Neural crest cell (in vitro differentiated cells): ENCODE measurements at places on chromosomes 1 and 21. TPM values are rescaled to one million over a fixed set of nuclear protein-coding genes. Genes with fewer than 3 reads are reported as not detected.

AMY1A gene
- not detected in 2 replicates for total RNA-seq

SPATA21 gene
- total RNA-seq = not detected in 2 replicates

ARTN gene
- total RNA-seq = 0.89 and 1.0 TPM in 2 replicates

IFNGR2 gene
- total RNA-seq = 38.9 and 40.5 TPM in 2 replicates

DNA sequence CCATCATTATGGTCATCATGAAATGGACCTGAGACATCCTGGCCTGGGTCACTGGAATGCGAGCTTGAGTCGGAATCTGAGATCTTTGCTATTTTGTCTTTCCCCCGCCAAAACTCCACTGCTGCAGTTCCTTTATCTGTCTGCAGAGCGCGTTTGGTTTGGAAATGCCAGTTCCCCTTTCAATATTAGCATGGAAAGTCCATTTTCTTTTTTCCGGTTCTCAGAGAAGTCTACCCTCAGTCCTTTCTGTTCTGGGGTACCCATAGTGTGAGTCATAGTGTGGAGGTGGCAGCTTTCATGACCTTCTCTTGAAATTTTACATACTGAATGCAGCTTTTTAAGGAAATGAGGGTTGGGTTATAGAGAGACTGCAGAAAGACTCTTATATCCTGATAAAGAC lies 14.6 kb downstream of the CACNA1E start:
- DNase-seq = no peak

- no peak for DNase-seq
Measured at GRCh38 chr1:26015358-26015757, 6.2 kb upstream of the EXTL1 start.

- no peak for DNase-seq
Measured at GRCh38 chr1:89538361-89538760, 13.7 kb downstream of the LRRC8B start.

DNA sequence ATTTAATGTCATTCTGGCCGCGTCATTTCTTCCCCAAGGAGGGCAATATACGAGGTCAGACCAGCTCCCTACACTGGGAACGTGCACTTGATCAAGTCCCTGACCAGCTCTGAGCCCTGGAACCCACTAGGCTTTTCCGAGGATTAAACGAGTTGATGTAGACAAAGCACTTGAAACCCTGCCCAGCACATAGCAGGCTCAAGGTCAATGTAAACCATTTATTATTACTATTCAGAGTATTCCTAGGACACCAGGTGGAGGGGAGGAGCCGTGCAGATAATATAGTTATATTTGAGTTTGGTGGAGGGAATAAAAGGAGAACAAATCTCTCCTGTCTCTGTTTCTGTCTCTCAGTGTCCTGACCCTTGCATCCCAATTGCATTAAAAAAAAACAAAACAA lies 174.1 kb upstream of the IGSF21 start:
- no peak for DNase-seq

INSRR gene
- total RNA-seq = 0.07 TPM in 1 of 2 replicates, not detected in the other

DNA sequence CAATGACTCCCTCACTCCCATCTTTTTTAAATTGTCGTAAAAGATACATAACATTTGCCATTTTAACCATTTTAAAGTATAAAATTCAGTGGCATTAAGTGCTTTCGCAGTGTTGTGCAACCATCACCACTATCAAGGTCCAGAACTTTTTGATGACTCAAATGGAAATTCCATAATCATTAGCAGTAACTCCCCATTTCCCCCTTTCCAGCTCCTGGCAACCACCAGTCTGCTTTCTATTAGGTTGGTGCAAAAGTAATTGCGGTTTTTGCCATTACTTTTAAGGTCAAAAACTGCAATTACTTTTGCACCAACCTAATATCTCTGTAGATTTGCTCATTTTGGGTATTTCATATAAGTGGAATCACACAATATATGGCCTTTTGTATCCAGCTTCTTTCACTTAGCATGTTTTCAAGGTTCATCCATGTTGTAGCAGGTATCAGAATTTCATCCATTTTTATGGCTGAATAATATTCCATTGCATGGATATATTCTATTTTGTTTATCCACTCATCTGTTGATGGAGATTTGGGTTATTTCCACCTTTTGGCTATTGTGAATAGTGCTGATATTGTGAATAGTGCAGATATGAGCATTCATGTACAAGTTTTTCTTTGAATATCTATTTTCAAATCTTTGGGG lies 159.7 kb downstream of the HIVEP3 start:
- DNase-seq = no peak

GRCh38 chr1:207941665-207942064 lies 30.7 kb upstream of the CD34 start:
- DNase-seq = no peak

GPR52 gene
- total RNA-seq = 0.27 and 0.75 TPM in 2 replicates

GRCh38 chr1:8047686-8048445 lies 21.8 kb upstream of the ERRFI1 start:
- no peak for DNase-seq

DNA sequence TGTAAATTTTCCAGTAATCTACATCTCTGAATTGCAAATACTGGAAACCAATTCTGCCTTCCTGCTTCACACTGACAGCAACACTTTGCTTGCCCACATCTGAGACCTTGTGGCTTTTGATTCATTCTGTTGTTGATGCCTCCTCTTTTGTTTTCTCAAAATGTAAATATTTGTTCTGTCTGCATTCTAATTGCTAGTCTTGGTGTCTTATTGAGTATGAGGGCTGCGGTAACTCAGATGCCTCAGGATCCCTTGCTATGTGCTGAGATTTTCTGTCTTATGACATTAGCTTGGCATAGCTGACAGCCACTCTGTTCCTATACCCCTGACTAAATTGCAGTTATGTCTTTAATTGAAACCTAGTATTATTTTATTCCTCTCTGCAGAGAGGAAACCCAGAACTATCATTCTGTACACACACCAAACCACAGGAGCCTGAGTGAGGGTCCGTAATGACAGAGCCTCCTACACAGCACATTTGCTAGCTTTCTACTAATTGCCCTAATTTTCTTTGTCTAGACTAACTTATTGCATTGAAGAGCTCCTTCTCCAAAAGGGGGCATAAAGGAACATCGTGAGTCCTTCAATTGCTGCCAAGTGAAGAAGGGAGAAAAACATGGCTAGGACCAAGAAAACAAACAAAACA lies 72.1 kb downstream of the GREM2 start:
- DNase-seq = no peak

DNA sequence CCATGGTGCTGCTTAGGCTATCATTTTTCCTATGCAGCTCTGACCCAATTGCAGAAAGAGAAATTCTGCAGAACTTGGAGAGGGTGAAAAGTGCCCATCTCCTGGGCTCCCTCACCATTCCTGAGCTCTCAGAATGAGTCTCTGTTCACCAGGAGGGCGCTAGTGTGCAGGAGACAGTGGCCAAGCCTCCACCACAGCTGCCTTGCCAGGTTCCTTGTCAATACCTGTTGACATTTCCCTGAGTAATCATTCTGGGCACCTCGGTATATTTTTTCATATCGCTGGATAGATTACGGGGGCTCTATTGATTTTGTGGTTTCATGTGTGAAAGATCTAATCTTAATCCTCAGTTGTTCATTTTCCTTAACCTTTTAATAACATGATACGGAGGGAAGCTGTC lies 13.0 kb upstream of the C8B start:
- DNase-seq = no peak

ZSWIM5 gene
- 13.1 and 13.2 TPM in 2 replicates for total RNA-seq

GRCh38 chr1:206563367-206564207 lies 48.7 kb downstream of the EIF2D start:
- DNase-seq = no peak

DNA sequence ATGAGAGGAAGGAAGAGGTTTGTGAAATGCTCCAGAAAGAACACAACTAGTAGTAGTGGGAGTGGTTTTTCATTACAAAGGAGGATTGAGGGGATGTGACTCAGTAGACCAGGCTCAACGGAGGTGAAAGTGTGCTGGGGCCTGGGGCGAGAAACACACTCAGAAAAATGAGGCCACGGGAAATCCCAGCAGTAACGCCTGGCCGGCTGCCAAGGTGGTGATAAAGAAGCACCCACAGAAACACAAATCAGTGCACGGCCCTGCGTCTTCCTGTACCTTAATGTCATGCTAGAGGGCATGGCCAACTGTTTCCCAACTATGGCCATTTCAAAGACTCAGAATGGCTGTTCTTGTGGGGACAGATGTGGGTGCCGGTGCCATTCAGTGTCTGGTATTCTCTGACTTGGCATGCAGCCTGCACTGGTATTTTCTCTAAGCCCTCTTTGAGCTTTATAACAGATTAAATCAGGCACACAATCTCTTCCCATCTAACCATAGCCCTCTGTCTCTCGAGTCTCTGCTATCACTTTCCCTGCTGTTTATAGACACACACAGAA lies 38.2 kb downstream of the URB2 start:
- DNase-seq = no peak

GNG5 gene
- total RNA-seq = 123 and 126 TPM in 2 replicates

DNA sequence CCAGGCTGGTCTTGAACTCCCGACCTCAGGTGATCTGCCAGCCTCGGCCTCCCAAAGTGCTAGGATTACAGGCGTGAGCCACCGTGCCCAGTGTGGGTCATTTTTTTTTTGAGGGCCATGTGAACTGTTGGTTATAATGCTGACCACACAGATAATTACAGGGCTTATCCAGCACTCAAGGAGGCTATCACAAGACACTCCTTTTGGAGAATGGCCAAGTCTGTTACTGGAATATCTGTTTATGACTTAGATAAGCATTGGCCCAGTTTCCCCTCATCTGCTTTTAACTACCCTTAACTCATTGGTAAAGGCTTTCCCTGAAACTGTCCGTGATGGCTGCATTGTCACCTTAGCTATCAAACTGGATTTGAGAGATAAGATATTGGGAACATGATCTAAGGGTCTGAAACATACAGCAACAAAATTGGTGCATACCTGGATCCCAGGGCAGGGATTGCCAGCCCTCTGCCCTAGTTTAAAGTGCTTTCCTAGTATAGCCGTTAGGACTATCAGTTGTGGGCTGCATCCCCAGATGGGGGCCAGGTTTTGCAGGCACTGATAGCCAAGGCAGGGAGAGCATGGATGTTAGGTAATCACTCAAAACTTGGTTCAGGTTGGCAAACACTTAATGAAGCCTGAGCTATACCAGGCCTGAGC lies 15.6 kb downstream of the SZT2 start:
- DNase-seq = no peak

GRCh38 chr1:59556802-59557548 lies 257.8 kb upstream of the HOOK1 start:
- no peak for DNase-seq

DNA sequence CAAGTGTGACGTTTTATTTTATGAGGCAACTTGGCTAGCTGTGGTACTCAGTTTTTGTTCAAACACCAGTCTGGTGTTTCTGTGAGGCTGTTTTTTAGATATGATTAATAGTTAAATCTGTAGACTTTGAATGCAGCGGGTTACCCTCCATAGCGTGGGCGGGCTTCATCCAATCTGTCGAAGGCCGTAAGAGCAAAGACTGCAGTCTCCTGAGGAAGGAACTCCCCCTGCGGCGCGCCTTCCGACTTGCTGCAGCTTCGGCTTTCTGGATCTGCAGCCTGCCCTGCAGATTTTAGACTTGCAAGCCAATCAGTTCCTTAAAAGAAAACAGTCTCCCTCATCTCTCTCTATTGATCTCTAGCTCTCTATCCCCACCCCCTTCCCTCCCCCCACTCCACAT lies 4.2 kb upstream of the ZNF496 start:
- no peak for DNase-seq

GRCh38 chr1:35807614-35808449 lies at the start of gene AGO4:
Gene AGO4 (plus strand): TSS chr1:35808016. CDS start chr1:35808417, 401 bp downstream.
- DNase-seq = peak; percentile 61

KRTAP11-1 gene
- not detected in 2 replicates for total RNA-seq

GRCh38 chr1:2973601-2974593 lies 47.4 kb upstream of the ACTRT2 start:
- no peak for DNase-seq

DNA sequence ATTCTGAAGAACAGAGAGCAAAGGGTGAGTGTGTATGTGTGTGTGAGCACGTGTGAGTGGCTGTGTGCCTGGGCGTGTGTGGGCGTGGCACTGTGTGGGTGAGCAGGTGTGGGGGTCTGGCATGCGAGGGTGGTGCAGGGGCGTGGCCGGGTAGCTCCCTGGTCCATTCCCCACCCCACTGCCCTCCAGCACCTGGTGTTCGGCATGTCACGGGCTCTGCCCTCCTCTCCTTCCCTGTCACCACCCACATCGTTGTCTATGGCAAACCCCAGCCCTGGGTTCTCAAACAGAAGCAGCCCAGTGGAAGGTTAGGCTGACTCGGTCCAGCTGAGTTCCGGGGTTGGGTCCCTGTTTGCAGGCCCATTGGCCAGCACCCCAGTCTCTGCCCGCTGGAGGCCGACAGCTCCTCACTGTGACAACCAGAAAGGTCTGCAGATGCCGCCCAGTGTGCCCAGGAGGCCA lies 39.8 kb downstream of the UBE2G2 start:
- DNase-seq = no peak

GRCh38 chr1:245791410-245792312 lies 636.9 kb downstream of the KIF26B start:
- DNase-seq = no peak

IGSF8 gene
- 27.5 and 28.4 TPM in 2 replicates for total RNA-seq

C1orf210 gene
- total RNA-seq = not detected in 2 replicates

RGS8 gene
- 1.8 and 2.4 TPM in 2 replicates for total RNA-seq

DNA sequence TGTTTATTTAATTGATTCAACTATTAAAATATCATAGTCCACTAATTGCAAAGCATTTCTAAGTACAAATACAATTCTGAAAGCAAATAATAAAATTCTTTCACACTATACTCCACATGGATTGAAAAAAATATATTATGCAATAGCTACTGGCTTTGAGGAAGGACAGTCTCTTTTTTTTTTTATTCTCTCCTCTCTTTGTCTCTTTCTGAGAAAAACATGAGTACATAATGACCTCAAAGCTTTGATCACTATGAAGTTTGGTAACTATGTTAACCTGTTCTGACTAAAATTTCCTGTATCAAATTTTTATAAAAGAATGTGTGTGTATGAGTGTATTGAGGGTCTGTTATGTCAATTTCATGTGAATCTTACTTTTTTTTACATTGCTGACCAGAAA lies 96.2 kb downstream of the RGS2 start:
- DNase-seq = no peak
